ENCODE measurements at places on chromosomes 5 and 9.

- DNase-seq, result no peak
Observed at GRCh38 chr5:177349362-177349647, 2.2 kb downstream of the LMAN2 start.

DNA sequence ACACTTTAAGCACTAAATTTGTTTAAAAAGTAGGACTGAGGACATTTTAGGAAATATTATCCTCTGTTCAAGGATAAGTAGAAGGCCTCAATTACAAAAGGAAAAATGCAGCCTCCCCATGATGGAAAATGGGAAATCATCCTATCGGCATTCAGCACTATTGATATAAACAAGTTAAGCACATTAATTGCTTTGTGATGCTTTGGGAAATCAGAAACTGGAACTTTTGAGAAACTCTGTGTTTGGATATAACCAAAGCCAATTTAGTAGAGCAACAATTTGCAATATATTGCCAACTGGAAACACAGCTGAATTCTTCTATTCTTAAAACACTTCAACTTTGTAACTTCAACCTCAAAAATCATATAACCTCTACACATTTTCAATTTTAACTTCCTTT is 65.2 kb upstream of the PTGER4 start:
- DNase-seq, result no peak

- no peak for DNase-seq
Observed at GRCh38 chr9:136839229-136840139, 2.8 kb upstream of the AJM1 start.

GRCh38 chr5:108588323-108588722 is 159.4 kb upstream of the FER start:
- DNase-seq, result no peak
